Right renal pelvis (tissue), 4 donors: ENCODE measurements at places on chromosomes 6 and 20.

DNA sequence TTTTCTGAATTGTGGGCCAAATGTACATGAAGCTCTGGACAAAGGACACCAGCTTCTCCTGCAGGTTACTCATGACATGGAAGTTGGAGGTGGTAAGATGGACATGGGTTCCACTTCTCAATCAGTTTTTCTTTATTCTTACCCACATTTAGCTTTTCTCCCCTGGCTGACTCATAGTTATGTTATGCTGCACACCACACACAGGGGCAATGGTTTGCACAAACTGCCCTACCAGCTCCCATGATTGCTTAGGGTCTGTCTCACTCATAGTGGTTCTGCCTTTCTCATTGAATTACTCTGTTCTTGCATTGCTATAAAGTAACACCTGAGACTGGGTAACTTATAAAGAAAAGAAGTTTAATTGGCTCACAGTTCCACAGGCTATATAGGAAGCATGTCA is 4.5 kb upstream of the CD109 start:
- DNase-seq, result no peak

DNA sequence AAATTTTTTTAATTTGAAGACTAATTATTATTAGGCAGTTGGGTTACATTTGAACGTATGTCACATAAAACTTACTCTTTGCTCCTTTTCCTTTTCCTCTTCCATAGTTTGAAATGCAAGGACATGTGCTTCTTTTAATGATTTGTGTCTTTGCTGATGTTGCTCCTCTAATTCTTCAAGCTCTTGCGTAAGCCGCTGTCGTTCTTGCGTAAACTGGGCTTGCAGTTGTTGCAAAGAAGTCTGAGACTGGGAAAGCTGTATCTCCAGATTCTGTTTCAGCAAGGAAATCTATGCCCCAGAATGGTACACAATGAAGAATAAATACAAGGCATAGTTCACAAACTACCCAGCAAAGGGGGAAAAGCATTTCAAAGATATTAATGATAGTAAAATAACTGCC is 45.1 kb upstream of the MCM9 start:
- DNase-seq, result no peak

DNA sequence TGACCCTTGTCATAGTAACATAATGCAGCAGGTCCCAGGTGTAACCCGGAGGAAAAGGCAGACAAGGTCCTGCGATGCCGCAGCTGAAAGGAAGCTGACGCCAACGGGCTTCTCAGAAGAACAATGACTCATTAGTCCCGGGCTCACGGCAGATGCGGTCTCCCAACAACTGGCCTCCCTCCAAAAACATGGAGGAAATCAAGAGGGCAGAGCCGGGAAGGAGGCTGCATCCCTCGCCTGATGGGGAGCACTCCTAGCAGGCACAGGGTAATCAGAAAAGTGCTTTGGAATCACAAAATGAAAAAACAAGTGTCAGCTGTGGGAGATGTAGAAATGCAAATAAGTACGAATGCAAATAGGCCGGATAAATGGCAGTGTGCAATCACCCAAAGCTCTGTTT is 165.2 kb upstream of the AGPAT4 start:
- no peak for DNase-seq

DNA sequence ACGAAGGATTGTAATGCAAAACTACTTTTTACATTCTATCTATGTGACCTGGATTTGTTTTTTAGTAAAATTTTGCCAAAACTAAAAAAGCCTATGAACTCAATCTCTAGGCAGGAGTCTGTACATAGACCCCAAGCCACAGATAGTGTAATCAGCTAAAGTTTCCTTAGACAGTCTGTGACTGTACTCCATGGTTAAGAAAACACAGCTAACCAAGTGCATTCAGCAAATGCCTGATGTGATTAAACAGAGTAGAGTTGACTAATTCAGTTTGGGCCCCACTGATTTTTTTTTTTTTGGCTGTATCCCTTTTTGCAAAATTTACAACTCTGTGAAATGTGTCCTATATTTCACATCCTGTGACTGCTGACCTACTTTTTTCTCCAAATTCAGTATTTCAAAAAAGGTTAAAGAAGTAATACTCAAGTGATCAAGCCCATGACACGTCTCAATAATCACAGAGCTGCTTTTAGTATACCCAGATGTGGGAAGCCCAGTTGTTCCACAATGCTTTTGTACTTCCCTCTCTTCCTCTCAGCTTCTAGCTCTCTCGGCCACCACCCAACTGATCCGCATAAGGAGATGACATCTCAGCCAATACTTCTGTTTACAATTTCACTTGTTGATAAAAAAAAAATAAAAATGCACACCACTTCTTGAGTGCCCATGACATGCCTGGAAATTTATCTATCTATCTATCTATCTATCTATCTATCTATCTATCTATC is 108.8 kb upstream of the TBX18 start:
- no peak for DNase-seq

- DNase-seq, result no peak
Measured at GRCh38 chr6:136767570-136768309, 24.5 kb downstream of the MAP3K5 start.

DNA sequence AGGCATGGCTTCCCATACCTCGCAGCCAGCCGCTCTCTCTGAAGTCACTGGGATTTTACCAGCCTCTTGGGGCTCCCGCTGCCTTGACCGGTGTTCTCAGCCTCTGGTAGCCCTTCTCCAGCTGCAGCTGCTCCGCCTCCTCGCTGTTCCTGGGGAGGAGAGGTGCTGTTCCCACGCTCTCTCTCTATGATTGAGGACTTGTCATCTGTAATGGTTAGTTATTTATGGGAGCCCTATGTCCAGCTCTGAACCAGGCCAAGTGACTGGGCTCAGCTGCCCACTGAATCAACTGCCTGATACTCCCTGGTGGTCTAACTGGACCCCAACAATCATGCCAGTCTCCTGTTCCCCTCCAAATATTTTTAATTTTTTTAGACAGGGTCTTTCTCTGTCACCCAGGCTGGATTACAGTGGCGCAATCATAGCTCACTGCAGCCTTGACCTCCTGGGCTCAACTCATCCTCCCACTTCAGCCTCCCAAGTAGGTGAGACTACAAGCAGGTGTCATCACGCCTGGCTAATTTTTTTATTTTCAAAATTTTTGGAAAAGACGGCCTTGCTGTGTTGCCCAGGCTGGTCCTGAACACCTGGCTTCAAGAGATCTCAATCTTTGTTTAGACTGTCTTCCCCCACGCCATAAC is 4.8 kb upstream of the SLC4A11 start:
- DNase-seq, result no peak

DNA sequence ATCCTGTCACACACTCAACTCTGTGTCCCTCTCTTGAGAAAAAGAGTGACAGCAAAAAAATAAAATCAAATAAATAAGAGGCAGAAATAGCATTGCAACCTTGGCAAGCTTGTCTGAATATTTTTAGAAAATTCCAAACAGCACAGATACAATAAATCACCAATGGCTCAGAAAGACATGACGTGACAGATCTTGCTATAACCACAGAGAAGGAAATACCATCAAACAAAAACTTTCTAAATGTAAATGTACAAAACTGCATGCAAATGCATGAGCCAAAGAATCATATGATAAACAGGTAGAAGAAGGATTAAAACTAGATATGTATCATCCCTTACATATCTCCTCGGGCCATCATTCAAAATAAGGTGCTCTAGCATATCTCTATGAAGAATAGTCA is 549.2 kb upstream of the NOX3 start:
- DNase-seq, result no peak

DNA sequence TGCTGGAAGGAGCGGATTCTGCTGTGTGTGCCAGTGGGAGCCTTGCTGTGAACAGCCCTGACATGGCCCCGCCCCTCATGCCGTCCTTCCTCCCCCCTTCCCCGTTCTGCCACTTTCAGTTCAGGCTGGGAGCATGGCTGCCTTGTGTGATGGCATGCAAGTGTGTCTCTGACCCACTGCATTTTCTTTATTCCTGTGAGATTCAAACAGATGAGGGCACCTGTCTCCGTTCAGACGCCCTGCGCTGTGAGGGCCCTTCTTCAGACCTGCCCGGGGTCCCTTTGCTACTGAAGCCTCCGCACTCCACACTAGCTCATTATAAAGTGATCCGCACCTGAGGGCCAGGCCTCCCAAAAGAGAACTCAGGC is 88.3 kb downstream of the TAF4 start:
- DNase-seq, result no peak
